CMK (cell line): ENCODE measurements at places on chromosomes 1 and 21.

DNA sequence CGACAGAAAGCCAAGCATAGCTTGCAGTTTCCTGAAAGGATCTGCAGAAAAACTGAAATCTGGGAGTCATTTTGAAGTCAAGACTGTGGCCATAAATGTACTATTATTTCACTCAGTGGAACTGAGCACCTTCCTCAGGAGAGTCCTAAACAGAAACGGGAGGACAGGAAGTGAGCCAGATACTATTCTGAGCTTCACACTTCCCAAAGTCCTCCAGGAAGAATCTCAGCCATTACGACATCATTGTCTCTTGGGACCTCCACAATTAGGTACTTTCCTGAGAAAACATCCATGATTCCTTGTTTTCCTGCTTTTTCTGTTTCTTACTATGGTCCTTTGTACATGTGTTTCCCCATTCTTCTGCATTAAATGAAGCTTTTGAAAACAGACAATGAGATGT, 299.2 kb upstream of the USP25 start:
- no peak for DNase-seq

DNA sequence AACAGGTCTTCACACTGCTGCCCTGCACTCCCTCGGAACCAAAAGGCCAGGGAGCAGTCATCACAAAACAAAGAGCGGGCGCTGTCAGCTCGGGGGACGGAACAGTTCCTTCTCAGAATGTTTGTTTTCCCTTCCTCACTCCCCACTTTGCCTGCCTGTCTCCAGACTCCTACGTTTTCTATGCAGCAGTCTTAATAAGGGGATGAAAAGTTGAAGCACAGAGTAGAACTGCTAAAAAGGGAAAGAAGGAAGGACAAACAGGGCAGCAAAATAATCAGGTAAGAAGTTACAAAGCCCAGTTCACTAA, 738 bp upstream of the GPR161 start:
- no peak for DNase-seq

DNA sequence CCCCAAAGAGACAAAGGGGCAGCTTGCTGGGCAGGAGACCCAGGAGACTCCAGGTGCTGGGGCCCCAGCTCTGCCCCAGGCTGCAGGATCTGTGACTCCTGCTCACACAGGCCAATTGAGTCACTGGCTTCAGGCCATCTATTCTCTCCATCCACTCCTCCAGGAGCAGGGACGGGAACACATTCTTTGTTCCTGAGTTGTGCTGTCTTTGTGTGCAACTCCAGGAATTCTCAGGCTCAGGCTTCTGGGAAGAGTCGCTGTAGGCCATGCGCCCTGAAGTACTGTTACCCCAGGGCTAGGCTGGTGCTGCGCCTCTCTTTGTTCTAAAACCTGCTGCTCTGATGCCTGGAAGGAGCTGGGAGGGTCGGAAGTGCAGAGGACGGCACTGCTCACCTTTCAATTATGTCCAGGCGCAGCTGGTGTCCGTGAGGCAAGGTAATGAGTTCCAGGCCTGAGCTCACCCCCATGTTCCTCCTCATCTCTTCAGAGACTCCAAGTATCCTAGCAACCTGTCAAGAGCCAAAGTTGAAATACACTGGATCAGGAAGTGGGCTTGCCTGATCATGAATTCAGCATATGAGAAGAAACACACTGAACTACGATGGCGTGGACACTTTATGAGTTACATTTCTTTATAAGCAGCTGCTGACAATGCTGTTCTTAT, 105.9 kb downstream of the BCAR3 start:
- no peak for DNase-seq

DNA sequence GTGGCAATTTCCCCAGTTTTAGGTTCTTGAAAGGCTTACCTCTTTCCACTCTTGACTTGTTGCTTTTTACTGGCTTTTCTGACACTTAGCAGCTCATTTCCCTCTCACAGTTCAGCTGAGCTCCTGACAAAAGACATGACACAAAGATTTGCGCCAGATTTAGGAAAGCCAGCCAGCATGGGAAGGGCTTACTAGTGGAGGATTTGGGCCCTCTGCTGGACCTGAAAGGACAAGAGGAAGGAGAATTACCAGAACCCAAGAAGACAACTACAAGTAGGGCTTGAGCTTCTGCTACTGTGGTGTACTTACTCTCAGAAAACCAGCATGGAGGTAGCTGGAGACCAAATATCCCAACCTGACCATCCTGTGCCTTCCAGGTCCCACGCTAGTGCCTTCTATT, 784.5 kb downstream of the BRINP3 start:
- DNase-seq, result no peak

DNA sequence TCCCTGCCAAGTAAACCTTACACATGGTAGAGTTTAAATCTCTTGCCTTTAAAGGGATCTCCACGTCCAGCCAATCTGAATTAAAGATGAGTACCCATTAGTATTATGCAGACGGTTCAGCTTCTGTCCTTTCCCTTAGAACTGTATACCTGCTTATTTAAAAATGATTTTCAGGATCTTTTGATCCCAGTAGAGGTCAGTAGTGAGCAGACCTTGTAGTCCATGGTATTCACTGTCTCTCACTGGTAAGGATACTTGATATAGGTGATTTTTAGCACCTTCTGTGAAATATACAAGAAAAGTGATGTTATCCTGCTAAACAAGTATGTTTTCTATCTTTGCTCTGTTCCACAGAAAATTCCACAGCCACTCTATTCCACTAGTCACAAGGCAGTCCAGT, 1211.6 kb upstream of the ADGRL4 start:
- DNase-seq, result no peak

GRCh38 chr1:36894824-36895223, 139.5 kb downstream of the GRIK3 start:
- DNase-seq, result no peak

GRCh38 chr1:220999872-221000863, 120.9 kb downstream of the HLX start:
- no peak for DNase-seq

GRCh38 chr1:187622545-187622944, 793.8 kb downstream of the PLA2G4A start:
- DNase-seq, result no peak

DNA sequence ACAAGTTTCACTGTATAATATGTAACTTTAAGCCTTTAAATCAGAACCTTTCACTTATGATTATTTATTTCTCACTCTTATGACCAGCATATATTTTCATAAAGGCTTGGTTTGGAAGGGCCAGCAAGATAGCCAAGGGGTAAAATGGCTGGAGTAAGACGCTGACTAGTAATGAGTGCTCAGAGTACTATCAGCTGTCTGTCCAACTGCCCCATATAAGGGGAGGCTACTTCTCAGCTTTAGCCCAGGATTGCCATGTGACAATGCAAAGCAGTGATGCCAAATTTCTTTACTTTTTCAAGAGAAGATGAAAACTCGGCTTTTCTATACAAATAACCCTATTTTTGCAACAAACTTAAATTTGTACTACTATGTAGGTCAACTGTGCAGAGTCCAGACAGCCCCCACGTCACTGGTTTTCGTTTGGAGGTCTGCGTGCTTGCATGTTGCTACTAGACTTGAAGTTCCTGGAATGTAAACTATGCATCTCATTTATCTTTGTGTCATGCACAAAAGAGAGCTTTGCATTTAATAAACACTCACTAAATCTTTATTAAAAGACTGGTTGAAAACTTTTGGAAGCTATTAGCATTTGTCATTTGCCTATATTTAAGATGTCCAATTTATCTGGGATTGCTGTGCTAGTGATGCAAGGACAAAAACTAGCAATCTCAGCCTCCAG, 110.4 kb downstream of the TNFSF18 start:
- no peak for DNase-seq

- DNase-seq, result no peak
Observed at GRCh38 chr1:237763137-237763536, 127.6 kb downstream of the ZP4 start.

GRCh38 chr1:210822241-210822640, 311.7 kb downstream of the KCNH1 start:
- no peak for DNase-seq

- no peak for DNase-seq
Observed at GRCh38 chr1:200453553-200453905, 43.7 kb upstream of the ZNF281 start.

DNA sequence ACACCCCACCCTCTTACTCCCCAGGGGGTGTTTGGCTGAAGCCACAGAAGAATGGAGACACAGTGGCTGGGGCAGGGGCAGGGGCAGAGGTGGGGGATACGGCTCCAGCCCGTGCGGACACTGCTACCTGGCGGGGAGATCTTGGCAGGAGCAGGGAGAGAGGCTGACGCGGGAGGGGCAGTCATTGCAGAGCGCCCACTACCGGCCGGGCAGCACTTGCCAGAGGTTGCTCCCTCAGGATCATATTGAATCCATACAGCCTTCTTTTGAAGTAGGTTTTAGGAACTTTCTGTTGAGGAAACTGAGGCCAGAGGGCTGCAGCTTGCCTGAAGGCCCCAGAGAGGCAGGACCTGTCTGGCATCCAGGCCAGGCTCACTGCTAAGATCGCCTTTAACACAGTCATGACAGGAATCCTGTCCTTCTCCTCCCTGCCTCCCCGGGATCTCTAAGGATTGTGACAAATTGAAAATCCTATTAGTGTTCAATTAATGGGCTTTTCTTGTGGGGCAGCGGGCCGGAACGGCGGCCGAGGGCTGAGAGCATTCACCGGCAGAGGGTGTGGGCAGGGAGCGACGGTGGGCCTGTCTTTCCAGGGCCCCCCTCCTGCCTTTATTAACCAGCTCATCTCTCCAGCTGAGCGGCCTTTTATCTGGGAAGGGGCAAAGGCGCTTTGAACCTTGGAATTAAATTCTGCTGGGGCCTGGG, 65.5 kb upstream of the WNT4 start:
- no peak for DNase-seq

DNA sequence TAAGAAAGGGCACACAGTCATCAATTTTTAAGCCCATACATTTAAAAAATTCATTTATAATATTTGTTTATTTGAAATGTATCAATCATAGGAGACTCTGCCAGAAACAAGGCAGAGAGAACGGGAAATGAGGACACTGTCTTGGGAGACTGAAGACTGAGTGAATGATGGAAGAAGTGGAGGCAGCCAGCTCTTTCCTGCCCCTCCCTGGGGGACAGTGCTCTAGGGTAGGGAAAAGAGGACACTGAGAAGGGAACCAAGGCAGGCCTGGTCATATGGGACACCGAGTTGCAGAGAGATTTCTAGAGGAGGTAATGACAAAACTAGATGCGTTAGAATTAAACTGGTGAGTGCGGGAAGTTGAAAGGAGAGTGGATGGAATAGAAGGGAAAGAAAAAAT, 31.6 kb downstream of the EEIG2 start:
- no peak for DNase-seq

DNA sequence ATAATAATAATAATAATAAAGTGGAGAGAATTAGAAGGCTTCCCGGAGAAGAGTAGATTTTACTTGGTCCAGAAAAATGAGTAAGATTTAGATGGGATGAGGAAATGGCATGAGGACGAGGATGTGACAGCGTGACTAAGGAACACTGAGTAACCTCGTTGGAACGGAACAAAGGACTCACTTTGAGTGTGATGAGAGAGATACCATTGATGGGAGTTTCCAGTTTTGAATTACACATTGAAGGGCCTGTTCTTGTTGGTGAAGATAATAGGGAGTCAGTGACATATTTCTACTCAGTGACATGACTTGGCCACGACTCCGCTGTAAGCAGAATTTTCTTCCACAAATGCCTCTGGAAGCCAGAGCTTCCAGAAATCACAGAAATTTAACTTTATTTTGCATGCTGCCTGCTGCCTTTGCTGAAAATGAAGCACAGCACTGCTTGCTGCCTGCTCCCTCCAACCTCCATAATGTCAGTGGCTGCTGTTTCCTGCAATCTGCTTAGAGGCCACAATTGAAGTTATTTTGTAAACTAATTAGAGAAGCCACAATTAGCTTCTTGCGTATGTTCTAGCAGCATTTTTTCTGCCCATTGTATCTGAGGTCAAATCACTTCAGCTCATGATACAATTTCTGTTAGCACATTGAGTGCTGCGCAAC, 33.7 kb upstream of the FBXO28 start:
- DNase-seq, result no peak

GRCh38 chr1:181117648-181118449, 29.3 kb downstream of the IER5 start:
- DNase-seq, result no peak

- no peak for DNase-seq
Observed at GRCh38 chr1:25356848-25357247, 18.7 kb downstream of the TMEM50A start.

GRCh38 chr1:165383067-165383466, 26.6 kb upstream of the LMX1A start:
- DNase-seq, result no peak

- DNase-seq, result no peak
Observed at GRCh38 chr1:228812961-228813360, 77.7 kb downstream of the RHOU start.

GRCh38 chr21:16454399-16454798, 724.6 kb downstream of the USP25 start:
- DNase-seq, result no peak

GRCh38 chr1:151708891-151709290, 7.7 kb downstream of the CELF3 start:
- DNase-seq, result no peak

DNA sequence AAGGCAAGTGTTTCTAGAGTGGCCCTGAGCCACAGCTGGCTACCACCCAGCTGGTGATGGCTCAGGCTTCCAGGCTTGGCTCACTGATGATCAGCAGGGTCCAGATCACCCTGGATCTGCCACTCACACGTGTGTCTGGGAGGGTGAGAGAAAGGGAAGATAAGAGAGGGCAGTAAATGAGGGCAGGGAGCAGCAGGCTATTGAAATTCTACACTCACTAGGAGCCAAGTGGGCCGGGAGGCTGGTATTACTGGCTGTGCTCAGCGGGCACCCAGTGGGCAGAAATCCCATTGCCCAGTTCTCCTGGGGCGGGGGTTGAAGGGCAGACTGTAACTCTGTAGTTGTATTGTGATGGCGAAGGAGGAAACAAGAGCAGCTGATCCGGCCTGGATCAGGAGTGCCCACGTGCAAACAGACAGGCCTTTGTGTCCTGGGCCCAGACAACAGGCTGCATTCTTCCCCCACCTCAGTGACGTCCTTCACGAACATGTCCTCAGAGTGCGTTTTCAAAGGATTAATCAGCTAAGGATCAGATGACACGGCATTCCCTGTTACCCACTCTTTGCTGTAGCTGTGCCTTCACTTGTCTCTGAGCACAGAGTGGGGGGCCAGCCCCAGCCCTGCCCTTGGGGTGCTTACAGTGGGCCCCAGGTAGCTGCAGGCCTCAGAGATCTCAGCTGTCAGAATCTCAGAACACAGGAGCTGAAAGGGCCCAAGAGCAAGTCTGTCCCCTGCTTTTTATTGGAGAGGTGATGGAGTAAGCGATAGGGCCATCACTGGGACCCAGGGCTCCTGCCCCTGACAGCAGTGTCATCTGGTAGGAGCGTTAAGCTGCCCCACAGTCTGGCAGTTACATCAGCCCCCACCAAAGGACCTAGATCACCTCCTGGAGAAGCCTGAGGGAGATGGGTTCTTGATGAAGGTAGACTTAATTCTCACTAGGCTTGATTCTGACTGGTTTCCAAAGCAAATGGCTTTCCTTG, 60.5 kb downstream of the ATP1A1 start:
- no peak for DNase-seq

- no peak for DNase-seq
Observed at GRCh38 chr21:40049931-40050290, 182.7 kb downstream of the PCP4 start.

DNA sequence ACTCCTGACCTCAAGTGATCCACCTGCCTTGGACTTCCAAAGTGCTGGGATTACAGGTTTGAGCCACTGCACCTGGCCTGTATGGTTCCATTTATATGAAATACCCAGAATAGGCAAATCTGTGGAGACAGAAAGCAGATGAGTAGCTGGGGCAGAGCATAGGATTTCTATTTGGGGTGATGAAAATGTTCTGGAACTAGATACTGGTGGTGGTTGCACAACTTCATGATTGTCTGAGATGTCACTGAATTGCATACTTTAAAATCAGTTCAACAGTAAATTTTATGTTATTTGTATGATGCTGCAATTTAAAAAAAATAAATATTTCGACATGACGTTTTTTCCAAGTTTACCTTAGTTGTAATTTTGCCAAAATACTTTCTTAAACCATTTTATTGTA, 23.9 kb downstream of the ITSN1 start:
- DNase-seq, result no peak
